ENCODE measurements at places on chromosomes 1 and 21. TPM values are rescaled to one million over a fixed set of nuclear protein-coding genes. Genes with fewer than 3 reads are reported as not detected.

Gene CFHR1
- 1.2 TPM for total RNA-seq

Gene FHAD1
- 2.0 TPM for total RNA-seq

Gene HUNK
- 7.3 TPM for total RNA-seq

Gene MTARC2
- 31.0 TPM for total RNA-seq

Gene PADI2
- 5.6 TPM for total RNA-seq

Gene DTL
- total RNA-seq: 20.7 TPM

DNA sequence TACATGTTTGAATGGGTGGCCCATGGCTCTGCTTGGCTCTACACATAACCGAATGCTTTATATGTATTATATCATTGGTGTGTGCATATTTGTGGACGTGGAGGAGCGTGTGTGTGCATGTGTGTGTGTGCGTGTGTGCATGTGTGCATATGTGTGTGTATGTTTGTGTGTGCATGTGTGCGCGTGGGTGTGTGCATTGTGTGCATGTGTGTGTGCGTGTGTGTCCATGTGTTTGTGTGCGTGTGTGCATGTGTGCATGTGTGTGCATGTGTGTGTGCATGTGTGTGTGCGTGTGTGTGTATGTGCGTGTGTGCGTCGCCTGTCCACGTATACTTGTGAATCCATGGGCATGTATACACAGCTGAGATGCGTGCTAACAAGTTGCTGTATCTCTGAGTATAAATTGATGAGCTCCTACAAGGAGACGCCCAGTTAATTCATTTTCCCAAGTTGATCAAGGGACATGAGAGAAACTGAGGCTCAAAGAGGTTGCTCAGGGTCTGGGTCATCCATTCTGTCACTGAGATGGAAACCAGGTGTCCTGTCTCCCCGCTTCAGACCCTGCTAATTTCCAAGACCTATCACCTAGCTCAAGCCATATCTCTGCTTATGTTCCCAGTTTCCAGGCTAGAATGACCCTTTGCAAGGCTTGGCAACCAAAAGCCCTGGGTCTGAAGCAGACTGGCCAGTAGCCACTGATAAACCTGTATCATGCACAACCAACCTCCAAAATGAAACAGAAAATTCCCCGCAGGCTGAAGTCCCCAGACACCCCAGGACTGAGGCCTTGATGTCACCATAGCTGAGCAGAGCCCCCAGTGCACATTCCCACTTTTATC is 2.8 kb upstream of the CTRC start:
- DNase-seq: no peak

GRCh38 chr1:82273816-82274215 is 473.1 kb downstream of the ADGRL2 start:
- no peak for DNase-seq

- peak; percentile 56 for DNase-seq
Measured at GRCh38 chr1:16173447-16174260, 17.8 kb upstream of the EPHA2 start.

DNA sequence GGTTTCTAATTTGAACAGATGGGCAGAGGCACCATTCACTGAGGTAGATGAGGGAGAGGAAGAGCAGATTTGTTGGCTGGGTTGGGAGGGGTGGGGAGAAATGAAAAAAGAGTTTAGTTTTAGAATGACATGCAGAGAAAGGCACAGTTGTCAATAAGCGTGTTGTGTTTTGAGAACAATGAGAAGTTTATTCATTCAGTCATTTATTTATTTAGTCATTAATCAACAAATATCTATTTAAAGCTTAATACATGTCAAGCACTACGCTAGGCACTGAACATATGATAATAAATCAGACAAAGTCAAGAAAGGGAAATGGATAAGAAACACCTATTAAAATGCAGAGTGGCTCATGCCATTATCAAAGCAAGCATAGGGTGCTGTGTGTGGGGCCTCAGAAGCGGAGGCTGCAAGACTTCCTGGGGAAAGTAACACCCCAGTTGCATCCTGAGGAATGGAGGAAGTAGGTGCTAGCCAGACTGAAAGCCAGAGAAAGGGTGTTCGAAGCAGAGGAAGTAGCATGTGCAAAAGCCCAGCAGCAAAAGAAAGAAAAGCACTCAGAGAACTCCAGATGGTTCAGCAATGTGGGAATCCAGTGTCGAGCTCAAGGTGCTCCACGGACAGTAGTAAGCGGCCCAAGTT is 114.1 kb downstream of the RNF220 start:
- no peak for DNase-seq

DNA sequence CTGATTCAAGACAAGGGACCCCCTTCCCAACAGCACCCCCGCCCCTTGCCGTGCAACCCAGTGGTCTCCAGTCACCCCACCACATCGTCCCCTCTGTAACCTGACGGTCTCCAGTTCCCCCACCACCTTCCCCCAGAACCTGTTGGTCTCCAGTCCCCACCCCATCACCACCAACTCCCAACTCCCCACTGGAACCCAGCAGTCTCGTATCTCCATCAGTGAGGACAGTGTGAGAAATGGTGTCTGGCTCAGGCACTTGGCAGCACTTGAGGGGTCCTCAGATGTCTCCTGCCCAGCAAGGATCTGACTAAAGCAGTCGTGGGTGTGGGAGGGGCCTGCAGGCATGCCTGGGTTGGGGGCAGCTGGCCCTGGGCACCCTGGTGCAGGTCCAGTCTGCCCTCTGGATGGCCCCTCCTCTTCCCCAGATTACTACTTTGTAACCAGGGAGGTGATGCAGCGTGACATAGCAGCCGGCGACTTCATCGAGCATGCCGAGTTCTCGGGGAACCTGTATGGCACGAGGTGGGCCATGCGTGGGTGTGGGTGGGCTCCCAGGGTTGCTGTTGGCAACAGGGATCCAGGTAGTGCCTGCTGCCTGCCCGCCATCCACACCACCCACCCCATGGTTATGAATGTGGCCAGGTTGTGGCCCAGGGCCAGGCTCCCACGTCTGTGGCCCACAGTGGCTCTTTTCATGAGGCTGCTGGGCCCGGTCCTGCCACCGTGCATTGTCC is 3.1 kb upstream of the GJC2 start:
- DNase-seq: no peak

- peak; percentile 21 for DNase-seq
Measured at GRCh38 chr1:83901547-83902155, 97.3 kb downstream of the TTLL7 start.

DNA sequence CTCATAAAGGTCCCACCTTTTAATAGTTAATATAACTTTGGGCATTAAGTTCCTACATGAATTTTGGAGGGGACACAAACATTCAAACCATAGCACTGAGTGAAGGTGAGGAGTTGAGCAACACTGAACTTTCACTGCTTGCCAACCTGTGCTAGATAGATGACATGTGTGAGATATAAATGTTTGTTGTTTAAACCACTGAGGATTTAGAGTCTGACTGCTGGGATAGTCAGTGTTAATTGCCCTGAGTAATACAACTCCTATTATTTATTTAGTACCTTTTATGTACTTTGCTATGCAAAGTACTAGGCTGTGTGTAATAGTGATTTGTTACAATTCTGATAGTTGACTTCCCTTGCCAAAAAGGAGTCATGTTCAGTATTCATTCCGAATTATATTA is 32.4 kb upstream of the SLC16A1 start:
- no peak for DNase-seq

DNA sequence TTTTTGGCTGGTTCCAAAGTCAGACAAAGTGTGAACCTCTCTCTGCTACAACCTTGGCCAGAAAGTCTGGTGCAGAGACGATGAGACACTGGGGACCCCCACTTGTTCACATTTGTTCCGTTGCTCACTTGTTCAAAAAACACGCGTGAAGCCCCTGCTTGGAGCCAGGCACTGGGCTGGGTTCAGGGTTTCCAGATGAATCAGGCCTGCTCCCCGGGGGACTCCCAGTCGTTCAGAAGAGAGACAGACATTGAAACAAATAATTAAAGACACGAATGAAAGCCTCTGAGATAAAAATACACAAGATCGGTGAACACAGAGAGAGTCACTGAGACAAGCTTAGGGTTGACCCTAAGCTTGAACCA is 101.5 kb upstream of the RUNX3 start:
- no peak for DNase-seq

- DNase-seq: no peak
Measured at GRCh38 chr21:41916888-41917433, 36.9 kb downstream of the C2CD2 start.

GRCh38 chr21:38806153-38806941 is 618 bp downstream of the ETS2 start:
- no peak for DNase-seq

GRCh38 chr1:55427606-55428005 is 212.4 kb upstream of the USP24 start:
- no peak for DNase-seq

DNA sequence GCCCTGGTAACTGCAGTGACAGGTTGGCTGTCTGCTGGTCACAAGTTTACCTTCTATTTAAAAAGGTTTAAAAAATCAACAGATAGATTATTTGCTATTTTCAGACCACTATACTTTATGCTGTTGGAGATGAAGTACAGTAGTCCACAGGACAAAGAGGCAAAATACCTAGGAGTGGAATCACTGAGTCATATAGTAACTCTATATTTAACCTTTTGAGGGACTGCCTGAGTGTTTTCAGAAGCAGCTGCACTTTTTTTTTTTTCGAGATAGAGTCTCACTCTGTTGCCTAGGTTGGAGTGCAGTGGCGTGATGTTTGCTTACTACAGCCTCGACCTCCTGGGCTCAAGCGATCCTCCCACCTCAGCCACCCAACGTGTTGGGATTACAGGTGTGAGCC is 11.7 kb downstream of the CNIH4 start:
- no peak for DNase-seq

GRCh38 chr1:66732407-66733166 is 19.7 kb upstream of the DYNLT5 start:
- no peak for DNase-seq

GRCh38 chr1:96588416-96588995 is 133.1 kb upstream of the PTBP2 start:
- DNase-seq: no peak

GRCh38 chr1:15916916-15917315 is 59.0 kb downstream of the ZBTB17 start:
- no peak for DNase-seq

- DNase-seq: no peak
Measured at GRCh38 chr1:5505944-5506343, 486.3 kb downstream of the NPHP4 start.

GRCh38 chr1:71780681-71781080 is 501.7 kb downstream of the NEGR1 start:
- no peak for DNase-seq

GRCh38 chr1:60133848-60134247 is 60.3 kb upstream of the C1orf87 start:
- no peak for DNase-seq

DNA sequence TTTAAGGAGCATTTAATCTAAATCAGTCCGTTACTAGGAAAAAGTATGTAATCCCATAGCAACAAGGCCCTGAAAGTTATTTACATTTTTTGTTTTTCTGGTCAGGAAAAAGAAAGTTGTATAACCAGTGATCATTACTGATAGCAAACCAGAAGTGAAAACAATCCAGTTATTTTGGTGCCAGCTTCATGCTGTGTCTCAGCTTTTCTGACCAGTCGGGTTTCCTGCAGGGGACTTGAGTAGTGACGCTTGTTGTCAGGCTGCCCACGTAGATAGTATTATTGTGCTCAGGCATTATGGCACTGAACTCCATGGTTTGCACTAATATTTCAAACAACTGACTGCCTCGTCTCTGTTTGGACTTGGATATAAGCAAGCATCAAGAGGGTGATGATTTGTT is 55.2 kb downstream of the SASS6 start:
- DNase-seq: no peak

Measured in urinary bladder (tissue), 4 donors.